ENCODE measurements at places on chromosomes 4 and X. TPM values are rescaled to one million over a fixed set of nuclear protein-coding genes. Genes with fewer than 3 reads are reported as not detected.

CCDC110 gene
- 2.0 TPM for total RNA-seq

DIPK2B gene
- not detected for total RNA-seq

PTPN13 gene
- 37.3 TPM for total RNA-seq

MAP3K15 gene
- total RNA-seq: 0.09 TPM

DDX53 gene
- total RNA-seq: not detected

PPP1R2C gene
- total RNA-seq: not detected

S100P gene
- total RNA-seq: 0.18 TPM

SATL1 gene
- not detected for total RNA-seq

TMPRSS11B gene
- not detected for total RNA-seq

ZAR1 gene
- total RNA-seq: not detected

IL1RAPL1 gene
- total RNA-seq: 0.46 TPM

AREG gene
- not detected for total RNA-seq

GLRA3 gene
- total RNA-seq: not detected

PGAM4 gene
- total RNA-seq: not detected

NXT2 gene
- total RNA-seq: 10.8 TPM

NRK gene
- total RNA-seq: 2.1 TPM

RS1 gene
- not detected for total RNA-seq

MAGEA3 gene
- not detected for total RNA-seq

DUSP21 gene
- not detected for total RNA-seq

EBP gene
- total RNA-seq: 72.2 TPM

SPATA18 gene
- total RNA-seq: 13.9 TPM

UGT2B17 gene
- total RNA-seq: not detected

GLOD5 gene
- total RNA-seq: not detected

UGT2B11 gene
- total RNA-seq: not detected

GABRQ gene
- total RNA-seq: not detected

PF4V1 gene
- 51.0 TPM for total RNA-seq

LONRF3 gene
- 0.28 TPM for total RNA-seq

RNF150 gene
- total RNA-seq: 0.28 TPM

EPGN gene
- total RNA-seq: 4.8 TPM

PPEF2 gene
- not detected for total RNA-seq

TBC1D1 gene
- 44.1 TPM for total RNA-seq

CSN2 gene
- total RNA-seq: not detected

RPS6KA6 gene
- total RNA-seq: 12.7 TPM

CLRN2 gene
- total RNA-seq: not detected

Measured in smooth muscle cell of bladder (primary cell).